ENCODE measurements at places on chromosomes 1 and 21.

DNA sequence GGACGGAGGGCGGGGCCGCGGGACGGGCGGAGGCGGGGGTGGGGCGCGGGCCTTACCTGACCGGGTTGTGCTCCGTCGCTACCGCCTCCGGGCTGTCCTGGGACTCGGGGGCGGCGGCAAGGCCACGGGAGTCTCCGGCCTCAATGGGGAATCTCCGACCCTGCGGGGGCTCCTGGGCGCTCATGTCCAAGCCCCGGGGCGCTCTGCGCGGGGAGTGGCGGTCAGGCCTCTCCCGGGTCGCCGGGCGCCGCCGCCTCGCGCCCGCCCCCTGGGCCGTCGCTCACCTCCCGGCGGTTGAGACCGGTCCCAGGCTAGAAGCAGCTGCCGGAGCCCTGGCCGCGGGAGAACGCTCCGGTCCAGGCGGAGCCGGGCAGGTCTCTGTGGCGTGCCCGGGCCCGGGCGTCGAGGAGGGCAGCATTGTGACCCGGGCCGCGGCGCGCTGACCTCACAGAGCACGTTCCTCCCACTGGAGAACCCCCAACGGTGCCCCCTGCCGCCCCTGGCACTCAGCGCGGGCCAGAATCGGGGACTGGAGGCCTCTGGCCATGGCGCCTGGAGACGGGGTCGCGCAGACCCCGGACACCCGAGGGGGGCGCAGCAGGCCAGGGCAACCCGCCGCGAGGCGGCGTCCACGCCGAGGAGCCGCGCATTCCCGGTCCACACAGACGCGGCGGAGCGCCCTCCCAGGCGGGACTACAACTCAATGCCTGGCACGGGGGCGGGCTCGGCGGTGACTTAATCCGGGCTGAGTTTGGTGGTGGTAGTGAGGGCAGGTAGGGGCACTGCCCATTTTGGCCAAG is 411 bp downstream of the FAM229A start:
- DNase-seq, result no peak

DNA sequence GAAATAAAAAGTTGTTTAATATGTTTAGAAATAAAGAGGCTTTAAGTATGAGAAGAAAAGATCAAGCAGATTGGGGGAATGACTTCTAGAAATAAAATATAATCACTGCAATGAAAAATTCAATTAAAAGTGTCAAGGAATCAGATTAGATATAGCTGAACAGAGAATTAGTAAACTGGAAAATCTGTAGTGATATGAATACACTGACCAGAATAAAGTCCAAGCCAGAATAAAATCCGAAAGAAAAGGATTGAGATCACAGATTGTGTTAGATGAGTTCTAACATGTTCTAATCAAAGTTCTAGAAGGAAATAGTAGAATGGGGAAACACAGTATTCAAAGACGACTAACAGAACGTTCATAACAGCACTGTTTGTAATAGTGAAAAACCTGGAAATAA is 73.1 kb upstream of the C1orf105 start:
- no peak for DNase-seq

DNA sequence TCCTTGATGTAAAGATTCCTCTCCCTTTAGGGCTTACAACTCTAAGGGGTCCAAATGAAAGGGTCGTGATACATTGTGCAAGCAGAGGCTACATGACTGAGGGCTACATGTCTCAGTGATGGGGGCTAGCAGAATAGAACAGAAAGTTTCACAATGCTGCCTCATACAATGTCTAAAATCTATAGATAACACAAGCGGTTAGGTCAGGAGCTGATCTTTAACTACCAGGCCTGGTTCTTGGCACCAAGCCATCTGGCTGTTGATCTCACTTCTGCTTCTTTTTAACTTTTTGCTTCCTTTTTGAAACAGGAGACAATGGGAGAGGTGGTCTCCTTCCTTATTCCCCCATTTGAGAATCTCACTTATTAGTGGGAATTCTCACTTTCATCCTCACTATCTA is 710.2 kb downstream of the AMY1C start:
- DNase-seq, result no peak

- DNase-seq, result no peak
Measured at GRCh38 chr1:30964706-30965105, 56.1 kb upstream of the SDC3 start.

- peak; percentile 33 for DNase-seq
Measured at GRCh38 chr1:10338047-10338446, 60.8 kb upstream of the PGD start.

DNA sequence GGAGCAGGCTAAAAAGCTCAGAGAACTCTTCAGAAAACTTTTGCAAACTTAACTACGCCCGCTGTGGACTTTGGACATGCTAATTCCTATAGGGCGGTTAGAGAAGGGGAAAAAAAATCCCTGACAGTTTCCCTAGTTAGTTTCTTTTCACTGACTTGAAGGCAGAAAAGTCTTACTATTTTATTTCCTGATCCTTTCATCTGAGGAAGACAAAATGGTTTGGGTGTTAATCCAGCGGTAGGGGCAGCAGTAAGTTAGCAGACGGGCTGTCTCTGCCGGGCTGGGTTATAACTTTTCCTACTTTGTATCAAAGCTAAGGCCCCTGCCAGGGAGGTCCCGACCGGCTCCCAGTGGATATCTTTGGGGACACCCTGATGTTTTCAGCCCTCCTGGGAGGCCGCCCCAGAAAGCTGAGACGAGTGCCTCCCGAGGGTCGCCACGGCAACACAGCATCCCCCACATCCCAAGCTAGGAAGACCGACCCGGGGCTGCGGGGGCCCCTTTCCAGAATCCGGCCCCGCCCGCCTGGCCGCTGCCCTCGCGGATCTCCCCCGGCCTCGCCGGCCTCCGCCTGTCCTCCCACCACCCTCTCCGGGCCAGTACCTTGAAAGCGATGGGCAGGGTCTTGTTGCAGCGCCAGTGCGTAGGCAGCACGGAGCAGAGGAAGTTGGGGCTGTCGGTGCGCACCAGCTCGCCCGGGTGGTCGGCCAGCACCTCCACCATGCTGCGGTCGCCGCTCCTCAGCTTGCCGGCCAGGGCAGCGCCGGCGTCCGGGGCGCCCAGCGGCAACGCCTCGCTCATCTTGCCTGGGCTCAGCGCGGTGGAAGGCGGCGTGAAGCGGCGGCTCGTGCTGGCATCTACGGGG is 162.6 kb downstream of the RUNX1 start:
- DNase-seq, result peak; percentile 27

DNA sequence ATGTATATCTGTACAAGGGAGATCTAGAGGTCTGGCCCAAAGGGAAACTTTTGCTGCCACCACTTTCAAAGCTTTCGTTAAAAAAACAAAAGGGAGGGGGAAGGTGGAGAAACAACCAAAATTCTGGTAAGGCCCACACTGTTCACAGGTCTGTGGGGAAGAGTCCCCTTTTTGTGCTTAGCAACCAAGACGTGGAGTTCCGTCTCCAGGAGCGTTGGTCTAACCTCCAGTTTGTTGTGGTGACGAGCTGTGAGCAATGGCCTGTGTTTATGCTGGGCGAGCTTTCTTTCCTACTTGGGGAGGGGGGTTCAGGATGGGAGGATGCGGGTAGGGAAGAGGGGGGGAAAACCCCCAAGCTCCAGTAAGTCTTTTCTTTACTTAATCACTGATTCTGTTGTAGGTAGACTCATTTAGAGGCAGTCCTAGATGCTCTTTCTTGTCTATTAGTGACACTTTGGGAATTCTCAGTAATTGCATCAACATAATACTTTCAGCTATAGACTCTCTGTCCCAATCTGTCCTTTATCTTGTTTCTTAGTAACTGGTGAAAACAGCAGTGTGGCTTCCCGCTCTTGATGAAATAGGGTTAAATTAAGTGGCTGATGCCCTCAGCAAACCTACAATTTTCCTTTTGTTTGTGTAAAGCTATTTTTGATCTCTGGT is 1.5 kb downstream of the HIPK1 start:
- DNase-seq, result peak; percentile 93

- peak; percentile 59 for DNase-seq
Measured at GRCh38 chr1:182430263-182431068, 19.5 kb upstream of the RGSL1 start.

DNA sequence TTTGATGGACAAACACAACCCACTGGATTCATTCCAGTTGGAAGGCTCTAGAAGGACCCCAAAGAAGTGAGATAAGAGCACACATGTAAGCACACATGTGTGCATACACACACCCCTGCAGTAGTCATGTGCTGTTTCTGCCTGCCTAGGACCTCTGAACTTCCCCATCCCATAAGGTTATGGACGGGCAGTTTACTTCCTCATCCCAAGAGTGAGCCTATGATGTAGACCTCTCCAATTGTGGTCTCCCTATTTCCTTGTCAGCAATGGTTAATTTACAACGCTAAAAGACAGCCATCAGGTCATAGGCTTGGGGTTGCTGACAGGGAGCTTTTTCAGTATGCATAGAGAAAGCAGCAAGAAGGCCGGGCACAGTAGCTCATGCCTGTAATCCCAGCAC is 15.4 kb upstream of the ADAR start:
- DNase-seq, result no peak

- DNase-seq, result no peak
Measured at GRCh38 chr1:58249737-58250586, 296.6 kb downstream of the OMA1 start.

GRCh38 chr1:31407029-31407626 is 5.9 kb upstream of the SERINC2 start:
- no peak for DNase-seq

DNA sequence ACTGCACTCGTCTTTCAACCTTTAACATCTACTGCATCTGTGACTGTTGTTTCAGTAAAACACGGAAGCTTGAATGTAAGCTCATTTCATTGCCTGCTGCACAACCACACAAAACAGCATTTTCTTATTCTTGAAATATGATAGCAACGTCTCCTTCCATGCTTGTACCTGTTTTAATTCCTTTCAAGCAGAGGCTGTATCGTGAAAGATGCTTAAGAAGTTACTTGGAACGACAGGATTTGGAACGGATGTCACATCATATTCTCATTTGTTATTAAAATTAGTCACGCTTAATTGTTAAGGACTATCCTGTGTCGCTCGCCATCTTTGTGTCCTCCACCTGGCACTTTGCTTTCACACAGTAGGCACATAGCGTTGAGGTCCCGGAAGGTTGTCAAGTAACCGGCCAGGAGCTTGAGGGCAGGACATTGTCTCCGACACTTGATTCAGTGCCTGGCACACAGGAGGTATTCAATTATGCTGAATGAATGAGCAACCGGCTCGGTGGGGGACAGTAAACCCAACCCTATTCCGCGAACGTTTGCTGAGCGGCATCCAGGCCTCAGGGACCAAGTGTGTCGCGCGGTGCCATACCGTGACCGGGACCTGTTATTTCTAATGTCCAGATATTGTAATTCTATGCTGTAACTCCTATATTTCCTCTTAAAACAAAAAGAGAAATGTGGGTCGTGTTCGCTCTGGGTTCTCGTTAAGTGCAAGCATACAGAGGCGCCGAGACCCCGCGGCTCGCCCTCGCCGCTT is 499 bp upstream of the SH3GLB1 start:
- peak; percentile 54 for DNase-seq

DNA sequence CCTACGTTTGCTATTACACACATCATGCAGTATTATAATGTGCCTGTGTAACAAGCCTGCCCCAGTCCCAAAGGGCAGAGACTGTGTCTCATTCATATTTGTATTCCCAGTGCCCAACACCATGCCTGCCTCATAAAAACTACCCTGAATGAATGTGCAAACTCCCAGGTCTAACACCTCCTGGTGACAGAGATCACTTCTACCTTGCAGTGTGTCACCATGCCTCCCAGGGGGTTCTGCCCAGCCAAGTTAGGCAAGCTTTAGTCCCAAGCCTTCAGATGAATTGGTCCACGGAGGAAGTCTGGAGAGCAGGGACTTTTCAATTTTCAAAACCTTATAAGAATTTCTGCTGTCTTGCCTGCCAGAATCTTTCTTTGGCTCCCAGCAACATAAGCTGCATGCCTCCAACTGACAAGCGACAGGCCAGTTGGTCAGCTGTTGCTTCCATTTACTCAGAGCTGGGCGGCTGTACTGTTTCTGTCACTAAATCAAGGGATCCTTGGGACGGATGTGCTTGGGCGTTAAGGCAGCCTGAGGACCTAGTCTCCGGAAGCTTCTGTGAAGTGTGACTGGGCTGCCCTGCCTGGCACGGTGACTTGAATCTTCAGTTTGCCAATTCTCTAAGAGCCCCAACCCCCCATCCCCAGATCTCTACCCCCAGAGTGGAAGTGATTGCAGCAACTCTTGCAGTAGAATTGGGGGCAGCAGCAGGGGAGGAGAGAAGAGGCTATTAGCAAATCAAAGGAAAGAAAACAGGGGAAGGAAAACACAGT is 1.2 kb downstream of the RXRG start:
- no peak for DNase-seq

DNA sequence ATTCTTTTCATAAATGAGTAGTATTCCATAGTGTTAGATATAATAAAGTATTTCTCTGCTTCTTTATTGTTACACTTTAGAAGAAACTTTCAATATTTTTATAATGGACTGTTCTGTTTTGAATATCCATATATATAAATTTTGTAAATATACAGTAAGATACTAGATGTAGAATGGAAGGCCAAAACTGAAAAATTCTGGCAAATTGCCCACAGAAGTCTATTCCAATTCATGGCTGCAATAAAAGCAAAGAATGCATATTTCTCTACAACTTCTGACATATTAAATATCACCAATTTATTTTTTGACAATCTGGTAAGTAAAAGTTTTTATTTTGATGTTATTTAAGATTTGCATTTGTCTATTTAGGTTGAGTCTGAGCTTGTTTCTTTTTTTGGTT is 532.5 kb downstream of the NCAM2 start:
- no peak for DNase-seq

GRCh38 chr1:231233735-231234417 is 7.1 kb upstream of the GNPAT start:
- no peak for DNase-seq

GRCh38 chr1:51752073-51752948 is 126.2 kb downstream of the NRDC start:
- no peak for DNase-seq

DNA sequence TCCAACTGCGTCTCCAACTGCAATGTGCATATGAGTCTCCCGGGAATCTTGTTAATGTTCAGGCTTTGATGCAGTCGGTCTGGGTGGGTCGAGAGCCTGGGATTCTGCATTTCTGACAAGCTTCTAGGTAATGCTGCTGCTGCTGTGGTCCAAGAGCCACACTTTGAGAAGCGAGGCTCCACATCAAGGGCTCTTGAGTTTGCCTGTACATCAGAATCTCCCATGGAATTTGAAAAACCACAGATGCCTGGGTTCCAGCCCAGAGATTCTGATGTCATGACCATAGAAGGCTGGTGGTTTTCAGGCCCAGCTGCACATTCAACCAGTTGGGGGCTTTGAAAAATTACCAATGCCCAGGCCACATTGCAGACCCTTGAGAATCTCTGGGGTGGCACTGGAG is 93.9 kb upstream of the TARDBP start:
- no peak for DNase-seq

DNA sequence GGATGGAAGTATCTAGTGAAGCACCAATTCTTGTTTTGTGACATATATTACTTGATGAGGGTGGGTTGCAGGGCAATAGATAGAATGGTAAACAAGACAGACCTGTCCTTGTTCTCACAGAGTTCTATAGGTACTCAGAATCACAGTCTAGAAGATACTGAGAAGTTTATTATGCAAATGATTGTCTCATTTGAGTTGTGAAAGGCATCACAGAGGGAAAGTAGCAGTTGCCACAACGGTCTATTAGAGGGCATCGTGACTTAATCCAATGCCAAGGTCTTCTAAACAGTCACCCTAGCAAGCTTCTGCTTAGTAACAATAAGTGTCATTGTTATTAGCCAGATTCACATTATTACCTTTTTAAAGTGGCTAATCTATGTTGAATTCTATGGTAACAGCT is 574.8 kb upstream of the ZRANB2 start:
- DNase-seq, result no peak

Data from CD4-positive, alpha-beta T cell treated with Interleukin-2 at 100 ng/mL for 4 hours (primary cell).